ENCODE measurements at places on chromosomes 5 and 9.

GRCh38 chr9:14415947-14416346 is 102.0 kb upstream of the NFIB start:
- DNase-seq, result no peak

DNA sequence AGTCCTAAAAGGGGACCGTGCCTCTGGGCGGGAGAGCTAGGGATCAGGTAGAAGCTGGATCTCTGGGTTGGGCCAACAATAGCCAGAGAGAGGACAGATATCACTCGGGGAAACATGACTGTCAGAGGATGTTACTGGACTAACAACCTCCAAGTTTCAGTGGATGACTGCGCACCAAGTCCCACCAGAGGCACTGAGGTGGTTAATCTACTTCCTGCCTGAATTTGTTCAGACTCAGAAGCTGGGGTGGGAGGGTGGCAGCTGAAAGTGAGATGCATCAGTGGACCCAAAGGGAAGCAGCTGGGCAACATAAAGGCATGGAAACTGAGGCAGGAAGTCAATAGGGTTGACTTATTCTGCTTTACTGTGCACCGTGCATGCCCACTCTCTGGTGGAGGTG is 130.1 kb upstream of the SLC44A1 start:
- DNase-seq, result no peak

DNA sequence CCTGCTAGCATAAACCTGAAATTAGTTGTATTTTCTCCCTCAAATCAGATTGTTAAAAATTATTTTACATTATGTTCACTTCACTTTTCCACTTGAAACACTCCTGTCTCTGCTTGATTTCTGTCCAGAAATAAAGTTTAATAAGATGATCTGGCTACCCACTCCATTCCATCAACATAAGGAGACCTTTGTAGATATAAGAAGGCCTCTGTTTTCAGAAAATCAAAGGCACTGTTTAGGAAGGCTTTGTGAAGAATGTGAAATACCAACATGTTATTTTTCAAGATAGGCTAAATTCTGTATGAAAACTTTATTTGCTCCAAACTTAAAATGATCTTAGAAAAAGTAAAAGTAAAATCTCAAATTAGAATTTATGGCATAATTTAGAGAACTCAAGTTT is 15.1 kb downstream of the RHOBTB3 start:
- DNase-seq, result no peak

GRCh38 chr5:111968459-111968858 is 211.5 kb upstream of the NREP start:
- no peak for DNase-seq

DNA sequence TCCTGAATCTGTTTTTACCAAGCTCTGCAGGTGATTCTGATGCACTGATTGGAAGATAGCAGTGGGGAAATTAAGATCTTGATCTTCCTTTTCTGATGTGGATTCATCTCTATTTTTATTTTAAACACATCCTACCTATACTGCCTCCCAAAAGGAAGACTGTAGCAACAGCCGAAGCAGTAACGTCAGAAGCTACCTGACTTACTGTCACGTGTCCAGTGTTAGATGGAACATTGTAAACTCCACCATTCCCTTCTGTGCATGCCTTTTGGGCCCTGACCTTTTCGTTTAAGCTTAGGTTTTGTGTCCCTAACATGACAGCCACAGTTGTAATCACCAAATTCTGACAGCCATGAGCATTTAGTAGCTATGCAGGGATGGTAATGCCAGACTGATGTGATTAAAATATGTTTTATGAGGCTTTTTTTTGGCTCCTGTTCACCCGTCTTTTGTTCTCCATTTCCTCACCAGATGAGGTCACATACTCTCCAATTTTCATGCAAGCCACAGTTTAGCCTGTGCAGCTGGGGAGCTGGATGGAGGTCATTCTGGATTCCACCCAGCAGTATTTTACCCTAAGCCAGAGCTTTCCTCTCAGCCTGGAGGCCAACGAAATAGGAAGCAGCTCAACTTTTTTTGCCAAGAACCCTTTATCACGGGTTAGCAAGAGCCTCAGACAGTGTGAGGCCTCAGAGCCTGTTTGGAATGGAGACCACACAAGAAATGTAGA is 15.6 kb upstream of the FOXD1 start:
- no peak for DNase-seq

GRCh38 chr9:36317766-36318165 is 59.5 kb upstream of the GNE start:
- no peak for DNase-seq

DNA sequence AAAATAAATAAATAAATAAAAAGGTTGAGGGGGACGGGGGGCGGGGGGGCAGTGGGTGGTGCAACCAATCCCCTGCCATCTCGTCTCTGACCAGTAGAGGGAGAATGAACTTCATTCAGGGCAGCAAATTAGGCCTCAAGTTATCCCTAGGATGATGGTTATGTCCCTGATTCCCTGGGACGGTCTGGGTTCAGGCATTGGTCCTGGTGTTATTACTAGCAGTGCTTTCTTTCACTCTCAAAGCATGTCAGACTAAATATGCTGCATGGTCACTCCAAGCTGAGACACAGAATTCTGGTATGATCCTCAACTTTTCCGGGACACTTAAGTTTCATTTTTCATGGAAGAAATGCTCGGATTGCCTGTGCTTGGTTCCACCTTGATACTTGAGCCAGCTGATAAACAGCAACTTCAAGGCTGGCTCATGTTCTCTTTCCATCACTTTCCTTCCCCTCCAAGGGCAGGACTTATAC is 59.4 kb downstream of the DAP start:
- DNase-seq, result no peak
